ENCODE measurements at places on chromosomes 13 and 19.

- peak; percentile 59 for DNase-seq
Measured at GRCh38 chr19:6108721-6109633, 1.3 kb downstream of the RFX2 start.

GRCh38 chr19:40613690-40614621, 12.8 kb downstream of the LTBP4 start:
- peak; percentile 83 for DNase-seq

GRCh38 chr13:52070929-52071523, 46.5 kb downstream of the UTP14C start:
- DNase-seq = no peak

DNA sequence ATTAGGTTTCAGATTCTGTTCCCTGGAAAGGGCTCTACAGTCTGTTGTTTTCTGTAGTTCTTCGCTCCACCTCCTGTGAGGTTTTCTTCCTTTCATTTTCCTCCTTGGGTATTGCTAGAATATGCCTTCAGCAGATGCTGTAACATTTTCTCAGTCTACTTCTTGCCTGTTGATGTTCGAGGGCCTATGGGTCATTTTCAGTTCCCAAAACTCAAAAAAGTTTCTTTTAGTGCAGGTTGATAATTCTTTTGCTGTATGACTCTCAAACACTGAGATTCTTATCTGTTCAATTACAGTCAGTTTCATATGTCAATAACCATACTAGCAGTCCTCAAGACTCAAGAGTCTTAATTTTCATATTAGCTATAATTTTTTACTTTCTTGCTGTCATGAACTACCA, 268.3 kb downstream of the RFC3 start:
- no peak for DNase-seq

DNA sequence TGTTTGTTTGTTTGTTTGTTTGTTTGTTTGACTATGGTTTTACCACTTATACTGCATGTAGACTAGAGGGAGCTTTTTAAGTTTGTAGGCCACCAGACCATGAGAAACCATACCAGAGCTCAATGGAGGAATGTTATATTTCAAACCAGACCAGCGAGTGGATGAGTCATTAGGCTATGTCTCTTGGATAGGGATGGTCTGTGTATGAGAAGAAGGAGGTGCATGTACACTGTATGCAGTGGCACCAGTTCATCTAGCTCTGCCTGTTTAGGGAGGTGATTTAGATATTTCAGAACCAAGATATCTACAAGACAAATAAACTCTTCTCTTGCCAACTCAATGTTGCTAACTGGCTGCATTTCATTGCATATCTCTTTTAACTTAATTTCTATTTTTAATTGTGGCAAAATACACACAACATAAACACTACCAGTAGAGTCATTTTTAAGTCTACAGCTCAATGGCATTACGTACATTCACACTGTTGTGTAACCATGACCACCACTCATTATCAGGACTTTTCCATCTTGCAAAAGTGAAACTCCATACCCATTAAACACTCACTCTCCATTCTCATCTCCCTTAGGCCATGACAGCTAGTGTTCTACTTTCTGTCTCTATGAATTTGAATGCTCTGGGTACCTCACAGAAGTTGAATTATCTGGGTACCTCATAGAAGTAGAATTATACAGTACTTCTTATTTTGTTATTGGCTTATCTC, 29.2 kb downstream of the SYDE1 start:
- no peak for DNase-seq

DNA sequence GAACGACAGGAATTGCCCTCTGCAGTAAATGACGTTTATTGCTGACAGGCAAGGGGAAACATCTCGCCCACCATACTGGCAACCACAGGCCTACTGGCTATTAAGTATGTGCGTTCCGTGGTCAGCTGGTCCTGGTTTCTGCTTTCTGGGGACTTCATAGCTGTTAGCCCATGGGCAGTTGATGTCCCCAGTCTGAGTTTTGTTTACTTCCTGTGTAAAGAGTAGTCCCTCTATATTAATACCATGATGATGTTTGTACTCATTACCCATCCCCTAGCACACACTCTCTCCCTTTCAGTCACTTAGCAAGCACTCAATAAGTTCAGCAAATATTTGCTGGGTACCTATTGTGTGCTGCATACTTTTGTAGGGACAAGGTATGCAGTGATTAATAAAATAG, 6.5 kb upstream of the MIA start:
- DNase-seq = no peak

DNA sequence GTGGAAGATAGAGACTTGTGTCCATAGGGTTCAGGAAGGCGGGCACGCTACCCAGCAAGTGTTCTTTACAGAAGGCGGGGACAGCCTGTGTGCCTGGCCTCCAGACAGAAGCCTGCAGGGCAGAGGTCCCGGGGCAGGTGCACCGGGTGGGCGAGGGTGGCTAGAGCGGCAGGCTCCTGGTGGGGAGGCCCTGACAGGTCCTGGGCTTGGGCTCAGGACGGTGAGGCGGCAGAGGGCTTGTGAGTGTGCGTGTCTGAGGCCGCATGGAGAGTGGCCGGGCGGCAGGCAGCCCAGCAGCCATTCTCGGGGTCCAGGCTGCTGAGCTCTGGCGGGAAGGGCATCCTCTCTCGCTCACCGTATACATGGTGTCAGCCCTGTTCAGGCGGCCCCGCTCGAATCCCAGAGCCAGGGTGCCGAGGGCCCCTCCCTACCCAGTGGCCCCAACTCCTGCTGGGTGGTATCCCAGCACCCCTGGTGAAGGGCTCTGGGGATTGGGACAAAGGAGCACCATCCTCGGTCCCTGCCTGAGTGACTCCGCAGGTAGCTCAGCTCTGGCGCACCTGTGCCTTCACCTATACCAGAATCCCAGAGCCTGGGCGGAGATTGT, 3.0 kb upstream of the AMH start:
- DNase-seq = no peak

- no peak for DNase-seq
Measured at GRCh38 chr19:6433663-6434062, at the start of gene SLC25A41. TSS of gene SLC25A41 (minus strand) at chr19:6433763. CDS start at chr19:6433693, 70 bp downstream.

- DNase-seq = no peak
Measured at GRCh38 chr13:99977334-99977911, 4.2 kb upstream of the ZIC2 start.

- DNase-seq = peak; percentile 61
Measured at GRCh38 chr19:44689290-44690130, 9.4 kb upstream of the CEACAM16 start.

DNA sequence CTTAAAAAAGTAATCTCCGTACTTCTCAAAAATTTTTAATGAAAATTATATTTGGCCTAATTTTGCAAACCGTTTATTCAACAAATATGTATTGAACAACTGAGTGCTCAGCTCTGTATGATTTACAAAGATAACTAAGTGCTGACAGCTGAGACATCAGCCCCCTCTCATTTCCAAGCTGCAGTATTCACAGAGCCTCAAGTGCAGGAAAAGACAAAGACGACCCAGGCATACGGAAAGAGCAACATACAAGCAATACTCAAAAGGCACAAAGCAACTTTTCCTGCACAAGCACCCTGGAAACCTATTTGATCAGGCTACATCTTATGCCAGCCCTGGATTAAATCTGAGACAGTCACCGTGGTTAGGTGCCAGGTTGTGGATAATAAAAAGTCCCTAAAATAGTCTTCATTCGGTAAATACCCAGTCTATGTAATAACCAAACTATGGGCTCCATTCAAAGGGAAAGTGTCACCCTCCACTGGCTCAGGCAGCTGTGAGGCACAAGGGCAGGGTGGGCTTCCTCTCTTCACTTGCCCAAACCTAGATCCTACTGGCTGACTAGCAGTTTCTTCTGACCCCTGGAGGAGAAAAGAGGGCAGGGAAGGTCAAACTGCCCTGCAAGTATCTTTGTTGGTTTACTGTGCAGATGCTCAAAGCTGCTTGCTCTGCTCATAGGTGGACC, 65.5 kb downstream of the TBC1D4 start:
- no peak for DNase-seq

Measured in stimulated activated CD8-positive, alpha-beta memory T cell treated with anti-CD3 and anti-CD28 coated beads, Interleukin-4, amount 100 ng/mL, for 4 hours (primary cell).